DMS153 (cell line): ENCODE measurements at places on chromosomes 2 and 18.
A peak's percentile ranks its signal among the peaks of the same experiment; 100 is the strongest.

DNA sequence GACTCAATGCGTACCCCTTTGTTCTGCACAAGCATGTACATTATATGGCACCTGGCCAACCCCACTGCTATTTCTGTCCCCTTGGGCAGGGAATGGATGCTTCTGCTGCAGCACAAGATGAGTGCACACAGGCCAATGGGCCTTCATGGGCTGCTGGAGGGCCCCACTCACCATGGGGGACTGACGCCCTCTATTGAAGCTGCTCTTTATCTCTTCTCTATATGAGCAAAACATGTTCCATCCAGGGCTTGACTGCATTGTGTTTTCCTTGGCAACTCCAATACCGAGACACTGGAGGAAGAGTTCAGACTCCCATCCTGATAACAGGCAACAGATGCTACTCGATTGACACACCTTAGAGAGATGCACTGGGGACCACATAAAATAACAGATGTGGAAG lies 251.6 kb upstream of the NCKAP5 start:
- no peak for DNase-seq

- no peak for DNase-seq
Measured at GRCh38 chr2:43169987-43170386, 56.4 kb downstream of the ZFP36L2 start.

DNA sequence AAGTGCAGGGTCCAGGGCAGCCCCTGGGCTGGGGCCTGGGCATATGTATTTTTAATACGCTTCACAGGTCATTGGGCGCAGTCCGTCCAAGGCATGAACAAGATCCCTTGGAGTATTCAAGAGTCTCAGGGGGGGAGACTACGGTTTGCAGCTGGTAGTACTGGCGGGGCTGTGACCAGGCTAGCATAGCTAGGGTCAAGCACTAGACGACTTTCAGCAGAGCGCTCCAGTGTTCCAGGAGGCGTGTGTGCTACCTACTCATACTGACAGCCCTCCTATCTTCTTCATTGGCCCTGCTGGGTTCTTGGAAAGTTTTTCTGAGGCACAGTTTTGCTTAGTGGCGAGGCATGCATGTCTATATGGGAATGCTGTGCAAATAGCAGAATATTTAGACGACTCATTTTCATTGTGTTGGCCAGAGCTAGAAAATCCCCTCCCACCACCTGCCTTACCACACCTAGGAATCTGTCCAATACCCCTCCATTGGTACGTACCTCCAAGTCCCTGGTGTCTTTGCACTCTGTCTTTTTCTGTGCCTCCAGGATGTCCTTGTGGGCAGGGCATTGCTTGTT lies 68.2 kb downstream of the GLI2 start:
- DNase-seq = no peak

GRCh38 chr2:83650898-83651297 lies 808.2 kb downstream of the SUCLG1 start:
- DNase-seq = peak; percentile 78

- no peak for DNase-seq
Measured at GRCh38 chr2:148479398-148479797, 165.2 kb upstream of the EPC2 start.

DNA sequence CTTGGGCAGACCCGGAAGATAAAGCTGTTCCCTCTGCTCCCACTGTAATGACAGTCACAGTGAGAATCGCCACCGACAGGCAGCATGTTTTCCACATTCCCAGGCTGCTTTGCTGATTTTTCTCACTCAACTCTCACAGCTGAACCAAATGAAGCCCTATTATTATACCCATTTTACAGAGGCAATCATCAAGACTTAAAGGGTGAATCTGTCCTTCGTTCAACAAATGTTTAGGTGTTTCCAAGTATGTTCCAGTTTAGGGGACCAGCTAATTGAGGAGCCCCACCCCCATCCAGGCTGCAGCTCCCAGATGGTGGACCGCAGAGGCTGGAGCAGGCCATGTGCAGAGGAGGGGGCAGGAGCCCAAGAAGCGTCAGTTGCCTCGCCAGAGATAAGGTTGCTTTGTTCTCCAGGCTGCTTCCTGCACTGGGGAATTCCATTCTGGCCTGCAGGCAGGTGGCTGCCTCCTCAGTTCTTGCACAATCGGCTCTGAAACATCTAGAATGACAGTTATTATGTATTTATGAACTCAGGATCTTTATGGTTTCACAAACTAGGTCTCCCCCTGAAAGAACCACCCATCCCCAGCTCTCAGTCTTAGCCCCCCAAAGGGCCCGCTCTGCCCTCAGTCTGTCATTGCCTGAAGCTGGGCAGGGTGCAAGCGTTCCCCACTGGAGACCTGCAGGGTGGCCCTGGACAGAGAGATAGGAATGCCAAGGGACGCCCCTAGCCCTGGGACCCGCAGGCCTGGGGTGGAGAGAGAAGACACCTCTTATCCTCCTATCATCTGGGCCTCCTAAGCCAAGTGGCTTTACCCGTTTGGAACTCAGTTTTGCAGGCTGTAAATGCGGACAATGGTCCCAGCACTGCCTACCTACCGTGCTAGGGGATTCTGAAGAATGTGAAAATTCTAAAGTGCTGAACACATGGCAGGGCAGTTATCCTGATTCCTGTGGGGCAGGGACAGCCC lies 49.1 kb upstream of the MYCN start:
- DNase-seq = no peak

DNA sequence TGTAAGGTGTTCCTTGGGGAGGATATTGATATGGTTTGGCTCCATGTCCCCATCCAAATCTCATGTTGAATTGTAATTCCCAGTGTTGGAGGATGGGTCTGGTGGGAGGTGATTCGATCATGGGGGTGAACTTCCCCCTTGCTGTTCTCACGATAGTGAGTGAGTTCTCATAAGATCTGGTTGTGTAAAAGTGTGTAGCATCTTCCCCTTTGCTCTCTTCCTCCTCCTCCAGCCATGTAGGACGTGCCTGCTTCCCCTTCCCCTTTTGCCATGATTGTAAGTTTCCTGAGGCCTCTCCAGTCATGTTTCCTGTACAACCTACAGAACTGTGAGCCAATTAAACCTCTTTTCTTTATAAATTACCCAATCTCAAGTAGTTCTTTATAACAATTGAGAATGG lies 458.7 kb downstream of the LPIN1 start:
- no peak for DNase-seq

DNA sequence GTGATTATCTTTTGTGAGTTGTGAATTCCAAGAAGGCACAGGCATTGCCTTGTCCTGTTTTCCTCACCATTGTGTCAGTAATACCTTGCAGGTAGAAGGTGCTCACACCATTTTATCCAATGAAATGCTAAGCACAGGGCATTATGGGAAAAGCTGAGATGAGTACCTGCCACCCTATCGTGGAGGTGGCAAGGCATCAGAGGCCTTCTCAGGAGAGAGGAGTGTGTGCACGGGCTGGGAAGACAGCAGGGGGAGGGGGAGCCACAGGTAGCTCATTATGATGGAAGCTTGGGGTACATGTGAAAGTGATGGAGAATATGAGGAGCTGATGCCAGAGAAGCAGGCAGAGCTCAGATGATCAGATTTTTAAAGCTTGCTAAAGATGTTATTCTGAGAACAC lies 69.5 kb downstream of the ASAP2 start:
- no peak for DNase-seq

DNA sequence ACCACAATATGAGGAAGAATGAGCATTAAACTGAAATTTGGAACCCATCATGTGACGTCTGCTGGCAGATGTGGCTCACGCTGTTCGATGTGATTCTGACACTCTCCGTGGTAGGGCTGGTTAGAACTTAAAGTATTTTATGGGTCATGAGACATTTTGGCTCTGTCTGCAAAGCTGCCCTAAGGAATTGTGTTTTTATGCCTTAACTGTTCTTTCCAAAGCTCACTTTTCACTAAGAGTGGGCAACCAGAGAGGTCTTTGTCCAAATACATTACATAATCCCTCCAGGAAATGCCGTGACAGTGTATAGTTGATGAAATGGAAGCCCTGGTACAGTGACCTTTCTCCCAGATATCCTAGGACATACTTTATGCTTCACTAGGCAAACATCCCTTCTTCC lies 119.1 kb downstream of the AQP4 start:
- DNase-seq = no peak
